ENCODE measurements at places on chromosomes 16 and 17. TPM values are rescaled to one million over a fixed set of nuclear protein-coding genes. Genes with fewer than 3 reads are reported as not detected.
A peak's percentile ranks its signal among the peaks of the same experiment; 100 is the strongest.

- DNase-seq = no peak
Observed at GRCh38 chr16:24511174-24511573, 28.2 kb upstream of the RBBP6 start.

DNA sequence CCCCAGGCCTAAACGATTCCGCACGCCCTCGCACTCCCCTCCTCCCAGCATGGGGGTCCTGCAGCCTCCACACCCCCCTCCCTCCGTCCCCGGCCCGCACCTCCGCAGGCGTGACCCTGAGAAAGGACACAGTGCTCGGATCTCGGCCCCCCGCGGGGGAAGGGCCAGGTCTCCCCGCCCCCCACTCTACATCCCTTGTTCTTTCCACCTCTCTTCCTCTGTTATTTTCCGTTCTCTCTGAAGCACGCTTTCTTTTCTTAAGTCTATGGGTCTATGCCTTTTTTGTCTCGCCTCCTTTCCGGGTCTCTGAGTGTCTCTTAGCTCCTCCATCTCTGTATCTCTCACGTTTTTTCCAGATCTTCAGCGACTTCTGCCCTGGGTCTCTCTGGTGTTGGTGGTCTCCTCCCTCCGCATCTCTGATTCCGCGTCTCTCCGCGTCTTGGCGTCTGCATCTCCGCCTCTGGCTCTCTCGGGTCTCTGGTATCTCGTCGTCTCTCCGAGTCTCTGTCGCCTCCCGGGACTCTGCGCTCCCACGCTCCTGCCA, 2.1 kb upstream of the HES7 start:
- peak; percentile 43 for DNase-seq

GRCh38 chr16:80085606-80086005, 455.2 kb upstream of the DYNLRB2 start:
- DNase-seq = no peak

DNA sequence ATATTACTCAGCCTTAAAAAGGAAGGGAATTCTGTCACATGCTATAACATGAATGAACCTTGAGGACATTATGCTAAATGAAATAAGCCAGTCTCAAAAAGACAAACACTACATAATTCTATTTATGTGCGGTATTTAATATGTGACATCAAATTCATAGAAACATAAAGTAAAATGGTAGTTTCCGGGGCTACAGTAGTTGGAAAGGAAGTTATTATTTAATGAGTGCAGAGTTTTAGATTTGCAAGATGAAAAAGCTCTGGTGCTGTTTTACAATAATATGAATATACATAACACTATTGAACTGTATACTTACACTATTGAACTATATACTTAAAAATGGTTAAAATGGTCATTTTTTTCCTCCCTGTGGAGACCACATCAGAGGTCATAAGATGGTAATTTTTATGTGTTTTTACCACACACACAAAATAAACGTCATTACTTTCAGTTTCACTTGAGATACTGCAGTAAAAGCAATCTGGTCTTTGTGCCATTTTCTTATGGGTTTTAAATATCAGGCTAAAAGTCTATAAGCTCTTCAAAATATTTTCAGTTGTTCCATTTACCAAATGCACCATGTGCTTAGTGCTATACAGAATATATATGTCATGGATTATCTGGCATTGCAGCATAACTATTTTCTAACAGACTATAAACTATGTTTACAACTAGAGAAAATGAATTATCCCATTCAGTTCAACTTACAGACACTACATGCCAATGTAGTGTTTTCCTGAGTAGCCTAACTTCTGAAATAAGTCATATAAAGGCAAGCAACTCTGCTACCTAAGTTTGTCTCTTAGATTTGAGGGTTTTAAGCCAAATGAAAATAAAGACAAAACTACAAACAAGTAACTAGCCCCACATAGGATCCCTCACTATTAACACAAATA, 90.9 kb downstream of the SPAG9 start:
- no peak for DNase-seq

The TIGD7 gene
- 11.1 TPM for total RNA-seq

The ITGA2B gene
- 3.8 TPM for total RNA-seq

Measured in tongue (tissue), 3 donors.